Type B pancreatic cell (in vitro differentiated cells): ENCODE measurements at places on chromosomes 12 and 14. TPM values are rescaled to one million over a fixed set of nuclear protein-coding genes. Genes with fewer than 3 reads are reported as not detected.

GRCh38 chr14:23566112-23566777 is 1.3 kb downstream of the AP1G2 start:
- H3K4me3 ChIP-seq: peak overlapping the region; percentile 100
- H3K27ac ChIP-seq: peak overlapping the region; percentile 97
- peaks cover 9% of the 10 kb centered on the region for H3K36me3 ChIP-seq
- no peak for DNase-seq
- peaks cover 4% of the 10 kb centered on the region for H3K27me3 ChIP-seq

DNA sequence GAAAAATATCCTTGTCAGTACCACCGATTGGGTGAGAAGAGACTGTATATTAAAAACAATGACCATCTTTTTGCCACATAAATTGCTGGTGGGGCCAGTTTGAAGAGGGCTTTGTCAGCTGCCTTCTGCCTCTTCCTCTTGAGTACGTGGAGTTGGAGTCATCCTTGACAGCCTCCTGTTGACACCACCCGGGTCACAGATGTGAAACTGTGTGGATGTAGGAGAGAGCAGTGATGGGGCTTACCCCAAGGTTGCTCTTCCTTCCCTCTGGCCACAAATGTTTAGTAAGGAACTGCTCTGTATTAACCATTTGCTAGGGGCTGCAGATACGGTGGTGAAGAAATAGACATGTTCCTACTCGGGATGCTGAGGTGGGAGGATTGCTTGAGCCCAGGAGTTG is 12.2 kb downstream of the PTPN11 start:
- no peak for DNase-seq
- no peaks in the 10 kb centered on the region for H3K4me1 ChIP-seq
- no peak overlapping the region for H3K4me3 ChIP-seq
- no peak overlapping the region for H3K27ac ChIP-seq
- peaks cover 4% of the 10 kb centered on the region for H3K36me3 ChIP-seq

DNA sequence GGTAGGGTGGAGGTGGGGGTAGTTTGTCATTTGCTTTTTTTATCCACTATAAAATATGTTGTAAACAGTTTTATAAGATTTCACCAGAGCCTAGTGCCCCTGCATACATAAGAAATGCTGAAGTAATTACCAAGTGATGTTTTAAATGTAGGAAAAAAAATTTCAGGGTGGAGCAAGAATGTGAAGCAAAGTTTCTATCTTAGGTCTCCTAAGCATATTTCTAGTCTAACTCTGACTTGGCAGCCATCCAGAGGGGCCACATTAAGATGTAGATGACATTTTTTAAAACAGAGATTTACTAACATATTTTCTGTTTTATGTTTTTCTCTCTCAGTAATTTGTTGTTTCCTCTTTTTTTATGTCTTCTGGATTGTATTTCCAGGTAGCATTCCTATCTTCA is 15.8 kb upstream of the KRAS start:
- no peak for DNase-seq
- no peak overlapping the region for H3K4me3 ChIP-seq
- no peaks in the 10 kb centered on the region for H3K36me3 ChIP-seq

GRCh38 chr14:90727082-90727481 is 89.1 kb downstream of the TTC7B start:
- H3K27ac ChIP-seq: peak overlapping the region; percentile 94
- peaks cover 16% of the 10 kb centered on the region for H3K36me3 ChIP-seq
- no peak overlapping the region for H3K4me3 ChIP-seq
- H3K27me3 ChIP-seq: no peaks in the 10 kb centered on the region
- DNase-seq: peak; percentile 43
- H3K4me1 ChIP-seq: peaks cover 11% of the 10 kb centered on the region

DNA sequence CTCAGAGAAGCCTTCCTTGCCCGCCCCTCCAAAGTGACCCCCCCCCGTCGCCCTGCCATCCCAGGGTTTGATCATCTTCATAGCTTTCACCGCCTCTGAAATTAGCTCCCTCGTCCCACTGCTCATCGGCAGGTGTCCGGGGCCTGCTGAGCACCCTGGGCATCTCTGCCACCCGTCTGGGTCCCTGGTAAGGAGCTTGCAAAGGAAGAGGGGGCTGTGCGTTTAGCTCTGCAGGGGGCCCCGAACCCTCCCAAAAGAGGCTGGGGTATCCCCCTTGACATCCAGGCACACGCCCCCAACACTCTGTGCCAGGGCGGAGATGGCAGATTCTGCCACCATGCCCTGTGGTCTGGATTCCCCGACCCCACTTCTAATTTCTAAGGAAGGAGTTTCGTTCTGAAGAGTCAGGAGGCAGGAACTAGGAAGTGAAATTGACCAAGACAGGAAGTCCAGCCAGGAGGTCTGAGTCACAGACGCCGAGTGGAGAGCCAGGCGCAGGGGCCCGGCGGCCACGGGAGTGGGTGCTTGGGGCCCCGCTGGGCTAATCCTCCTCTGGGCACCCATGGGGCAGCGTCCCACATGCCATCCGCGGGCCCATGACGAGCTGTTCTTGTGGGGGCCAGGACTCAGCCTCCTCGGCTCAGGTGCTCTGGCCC is 95.7 kb downstream of the RFLNA start:
- no peaks in the 10 kb centered on the region for H3K27me3 ChIP-seq
- H3K27ac ChIP-seq: no peak overlapping the region
- H3K4me1 ChIP-seq: peaks cover 9% of the 10 kb centered on the region
- peaks cover 4% of the 10 kb centered on the region for H3K36me3 ChIP-seq
- H3K4me3 ChIP-seq: no peak overlapping the region

DNA sequence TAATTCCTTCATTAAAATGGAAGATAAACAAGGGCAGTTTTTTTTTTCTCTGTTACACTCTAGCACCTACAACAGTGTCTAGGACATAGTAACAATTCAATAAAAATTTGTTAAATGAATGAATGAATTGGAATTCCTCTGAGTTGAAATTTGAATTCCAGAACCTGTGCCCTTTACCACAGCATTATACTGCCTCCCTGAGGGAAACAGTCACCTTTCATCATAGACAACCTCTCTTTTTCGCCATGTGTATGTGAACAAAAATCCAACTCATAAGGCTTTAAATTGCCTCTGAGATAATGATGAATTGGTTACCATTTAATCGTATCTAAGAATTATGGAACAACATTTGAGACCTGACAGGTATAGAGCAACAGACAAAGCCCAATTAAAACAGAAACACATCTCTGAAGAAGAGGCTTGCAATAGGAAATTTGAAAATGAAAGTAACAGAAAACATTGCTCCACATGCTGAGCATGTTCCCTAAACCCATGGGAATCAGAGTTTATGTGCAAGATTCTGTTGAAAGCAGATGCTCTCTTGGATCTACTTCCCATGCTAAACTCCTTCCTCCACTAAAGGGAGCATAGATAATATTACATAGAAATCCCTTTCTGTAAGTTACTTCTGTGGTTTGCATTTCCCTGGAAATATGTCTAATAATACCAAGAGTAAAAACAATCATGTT is 657.8 kb downstream of the GALC start:
- no peaks in the 10 kb centered on the region for H3K27me3 ChIP-seq
- no peak for DNase-seq
- no peaks in the 10 kb centered on the region for H3K4me1 ChIP-seq
- H3K36me3 ChIP-seq: no peaks in the 10 kb centered on the region

DNA sequence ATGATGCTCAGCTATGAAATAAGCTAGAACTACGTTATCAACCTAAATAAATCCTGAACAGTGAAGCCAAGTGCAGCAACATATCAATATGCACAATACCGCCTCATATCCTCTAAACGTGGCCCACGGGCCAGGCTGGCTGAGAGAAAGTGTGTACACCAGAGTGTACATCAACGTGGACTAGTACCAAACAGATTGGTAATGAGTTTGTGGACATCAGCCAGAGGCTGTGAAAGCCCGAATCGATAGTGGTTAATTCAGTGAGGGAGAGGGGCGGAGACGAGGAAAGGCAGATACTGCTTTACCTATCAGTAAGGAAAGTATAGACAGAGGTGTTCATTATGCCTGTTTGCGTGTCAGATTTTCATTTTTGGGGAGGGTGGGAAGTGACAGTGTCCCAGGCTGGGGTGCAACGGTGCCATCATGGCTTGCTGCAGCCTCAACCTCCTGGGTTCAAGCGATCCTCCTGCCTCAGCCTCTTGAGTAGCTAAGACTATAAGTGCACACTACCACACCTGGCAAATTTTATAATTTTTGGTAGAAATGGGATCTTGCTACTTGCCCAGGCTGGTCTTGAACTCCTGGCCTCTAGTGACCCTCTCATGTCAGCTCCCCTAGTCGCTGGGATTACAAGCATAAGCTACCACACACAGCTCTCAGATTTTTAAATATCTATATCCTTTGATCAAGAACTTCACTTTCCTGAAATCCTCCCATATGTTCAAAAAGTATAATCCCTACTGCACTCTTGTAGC is 50.1 kb downstream of the ANAPC7 start:
- H3K4me1 ChIP-seq: no peaks in the 10 kb centered on the region
- H3K36me3 ChIP-seq: peaks cover 9% of the 10 kb centered on the region
- H3K27me3 ChIP-seq: no peaks in the 10 kb centered on the region

- peaks cover 17% of the 10 kb centered on the region for H3K4me1 ChIP-seq
- no peaks in the 10 kb centered on the region for H3K27me3 ChIP-seq
- DNase-seq: no peak
Measured at GRCh38 chr14:63474111-63474510, 69.1 kb downstream of the PPP2R5E start.

DNA sequence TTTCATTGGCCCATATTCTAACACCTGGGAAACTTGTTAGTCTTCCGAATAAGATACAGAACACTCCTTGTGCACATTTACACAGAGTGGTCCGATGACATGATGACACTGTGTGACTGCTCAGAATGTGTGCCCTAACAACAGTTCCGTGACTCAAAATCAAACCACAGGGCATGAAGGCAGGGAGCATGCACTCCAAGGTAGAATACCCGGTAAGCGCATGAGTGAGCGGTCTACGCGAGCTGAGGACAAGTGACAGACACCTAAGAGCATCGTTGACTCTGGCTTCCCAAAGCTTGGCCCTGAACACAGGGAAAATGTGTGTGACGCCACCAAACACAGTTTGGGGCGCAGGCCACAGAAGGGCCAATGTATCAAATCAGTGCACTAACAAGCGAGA is 18.6 kb downstream of the CLIP1 start:
- DNase-seq: no peak
- H3K27me3 ChIP-seq: no peaks in the 10 kb centered on the region
- no peak overlapping the region for H3K4me3 ChIP-seq
- peaks cover 38% of the 10 kb centered on the region for H3K4me1 ChIP-seq
- peaks cover 13% of the 10 kb centered on the region for H3K36me3 ChIP-seq

- no peak for DNase-seq
- peak overlapping the region; percentile 84 for H3K27ac ChIP-seq
- H3K4me1 ChIP-seq: peaks cover 56% of the 10 kb centered on the region
- no peaks in the 10 kb centered on the region for H3K36me3 ChIP-seq
- H3K4me3 ChIP-seq: peak overlapping the region; percentile 92
Measured at GRCh38 chr12:57128519-57129247, 400 bp downstream of the LRP1 start.

Gene FAM186B
- 0.14 and 0.21 TPM in 2 replicates for total RNA-seq

Gene RDH5
- total RNA-seq: 7.4 and 14.1 TPM in 2 replicates

Gene NOXRED1
- total RNA-seq: 0.46 and 0.57 TPM in 2 replicates
